A549 treated with ZK216348 at 1 μM for 4 hours (cell line): ENCODE measurements at places on chromosomes 2 and 18. TPM values are rescaled to one million over a fixed set of nuclear protein-coding genes. Genes with fewer than 3 reads are reported as not detected.

LYG2 gene
- total RNA-seq, result not detected in 5 replicates

PDE1A gene
- total RNA-seq, result 0.07 to 0.43 TPM (median 0.15 TPM) in 5 replicates

FER1L5 gene
- total RNA-seq, result not detected in 5 replicates

D2HGDH gene
- total RNA-seq, result 4.0 to 13.0 TPM (median 10.3 TPM) in 5 replicates

SPC25 gene
- total RNA-seq, result 15.2 to 25.5 TPM (median 20.1 TPM) in 5 replicates

CREB1 gene
- total RNA-seq, result 16.4 to 32.4 TPM (median 26.5 TPM) in 5 replicates

ACMSD gene
- total RNA-seq, result not detected in 5 replicates

PARD3B gene
- 0.73 to 1.1 TPM (median 0.85 TPM) in 5 replicates for total RNA-seq

SCN2A gene
- total RNA-seq, result 0.04 TPM in 1 of 5 replicates, not detected in the others

LOXHD1 gene
- total RNA-seq, result not detected in 5 replicates

REG1B gene
- not detected in 5 replicates for total RNA-seq

PAX8 gene
- total RNA-seq, result 0.49 to 1.5 TPM (median 1.0 TPM) in 5 replicates

SLC39A6 gene
- total RNA-seq, result 37.5 to 62.1 TPM (median 49.2 TPM) in 5 replicates

HAT1 gene
- 67.1 to 96.5 TPM (median 68.8 TPM) in 5 replicates for total RNA-seq

HOXD1 gene
- 0.18 to 0.28 TPM (median 0.24 TPM) in 4 of 5 replicates, not detected in the other for total RNA-seq
